ENCODE measurements at places on chromosomes 12 and 14.

DNA sequence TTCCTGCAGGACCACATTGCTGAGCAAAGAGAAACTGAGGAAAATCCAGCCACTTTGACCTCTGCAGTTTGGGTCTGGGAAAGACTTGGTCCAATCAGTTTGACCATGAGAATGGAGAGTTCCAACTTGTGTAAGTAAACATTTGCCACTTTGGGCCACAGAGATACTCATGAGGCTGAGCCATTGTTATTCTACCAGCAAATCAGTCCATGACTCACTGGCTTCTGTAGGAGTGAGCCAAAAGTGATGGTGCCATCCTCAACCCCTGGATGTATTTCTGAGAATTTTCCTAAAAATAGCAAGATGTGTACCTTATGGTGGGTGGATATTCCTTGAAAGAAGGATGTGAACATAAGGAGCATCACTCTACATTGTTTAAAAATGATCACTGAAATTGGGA lies 192.9 kb upstream of the OR4E1 start:
- DNase-seq: no peak

- no peak for DNase-seq
Observed at GRCh38 chr12:11739980-11740577, 90.6 kb downstream of the ETV6 start.

- DNase-seq: no peak
Observed at GRCh38 chr12:13727707-13728195, 253.7 kb downstream of the GRIN2B start.

- DNase-seq: no peak
Observed at GRCh38 chr14:67411370-67411769, 595 bp downstream of the PLEK2 start.

GRCh38 chr12:82833481-82833880 lies 146.8 kb downstream of the TMTC2 start:
- no peak for DNase-seq

- no peak for DNase-seq
Observed at GRCh38 chr12:104486943-104487819, 30.4 kb downstream of the CHST11 start.

GRCh38 chr12:25816637-25817036 lies 141.8 kb upstream of the RASSF8 start:
- DNase-seq: no peak

GRCh38 chr14:61147831-61148549 lies 133.1 kb downstream of the TMEM30B start:
- no peak for DNase-seq

GRCh38 chr14:81144824-81145603 lies 75.7 kb downstream of the GTF2A1 start:
- DNase-seq: no peak

DNA sequence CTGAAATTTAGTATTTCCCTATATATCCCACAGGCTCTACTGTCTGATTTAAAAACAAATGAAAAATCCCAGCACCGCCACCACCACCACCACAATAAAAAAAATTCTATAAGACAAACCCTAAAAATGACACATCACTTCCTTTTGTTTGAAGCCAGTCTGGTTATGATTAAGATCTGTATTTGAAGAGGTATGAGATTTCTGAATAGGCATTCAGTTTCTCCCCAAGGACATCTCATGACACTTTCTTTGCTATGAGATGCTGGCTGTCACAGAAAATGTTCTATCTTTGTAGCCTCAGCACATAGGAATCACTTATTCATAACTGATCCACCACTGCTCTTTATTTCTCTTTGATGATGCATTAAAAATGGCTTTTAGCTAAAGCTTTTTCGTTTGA lies 1071.0 kb downstream of the SLC6A15 start:
- no peak for DNase-seq

DNA sequence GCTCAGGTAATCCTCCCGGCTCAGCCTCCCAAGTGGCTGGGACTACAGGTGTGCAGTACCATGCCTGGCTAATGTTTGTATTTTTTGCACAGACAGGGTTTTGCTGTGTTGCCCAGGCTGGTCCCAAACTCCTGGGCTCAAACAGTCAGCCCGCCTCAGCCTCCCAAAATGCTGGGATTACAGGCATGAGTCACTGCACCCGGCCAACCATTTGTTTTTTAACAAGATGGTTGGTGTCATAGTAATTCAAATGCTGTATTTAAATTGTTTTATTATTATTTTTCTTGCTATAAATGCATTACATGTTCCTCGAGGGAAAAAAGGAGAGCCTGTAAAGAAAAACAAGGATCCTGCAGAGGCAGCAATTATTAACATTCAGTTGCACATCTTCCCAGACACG lies 83.9 kb downstream of the EP400 start:
- no peak for DNase-seq

DNA sequence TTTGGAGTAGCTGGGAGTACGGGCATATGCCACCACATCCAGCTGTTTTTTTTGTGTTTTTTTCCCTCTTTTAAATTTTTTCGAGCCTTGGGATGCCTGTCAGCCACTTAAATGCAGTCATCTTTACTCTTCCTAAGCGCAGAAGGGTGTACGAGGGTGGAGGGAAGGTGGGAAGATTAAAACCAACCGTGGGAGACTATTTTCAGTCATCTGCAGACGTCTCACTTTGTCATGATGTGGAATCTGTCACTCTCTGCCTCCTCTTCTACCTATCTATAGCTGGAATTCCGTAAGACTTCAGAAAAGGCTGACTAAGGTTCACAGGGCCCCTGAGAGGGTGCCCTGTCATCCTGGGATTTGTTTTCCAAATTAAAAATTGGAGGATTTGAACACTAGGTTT lies 105.3 kb downstream of the SAMD4A start:
- no peak for DNase-seq

- no peak for DNase-seq
Observed at GRCh38 chr12:124422142-124422569, 127.3 kb downstream of the RFLNA start.

DNA sequence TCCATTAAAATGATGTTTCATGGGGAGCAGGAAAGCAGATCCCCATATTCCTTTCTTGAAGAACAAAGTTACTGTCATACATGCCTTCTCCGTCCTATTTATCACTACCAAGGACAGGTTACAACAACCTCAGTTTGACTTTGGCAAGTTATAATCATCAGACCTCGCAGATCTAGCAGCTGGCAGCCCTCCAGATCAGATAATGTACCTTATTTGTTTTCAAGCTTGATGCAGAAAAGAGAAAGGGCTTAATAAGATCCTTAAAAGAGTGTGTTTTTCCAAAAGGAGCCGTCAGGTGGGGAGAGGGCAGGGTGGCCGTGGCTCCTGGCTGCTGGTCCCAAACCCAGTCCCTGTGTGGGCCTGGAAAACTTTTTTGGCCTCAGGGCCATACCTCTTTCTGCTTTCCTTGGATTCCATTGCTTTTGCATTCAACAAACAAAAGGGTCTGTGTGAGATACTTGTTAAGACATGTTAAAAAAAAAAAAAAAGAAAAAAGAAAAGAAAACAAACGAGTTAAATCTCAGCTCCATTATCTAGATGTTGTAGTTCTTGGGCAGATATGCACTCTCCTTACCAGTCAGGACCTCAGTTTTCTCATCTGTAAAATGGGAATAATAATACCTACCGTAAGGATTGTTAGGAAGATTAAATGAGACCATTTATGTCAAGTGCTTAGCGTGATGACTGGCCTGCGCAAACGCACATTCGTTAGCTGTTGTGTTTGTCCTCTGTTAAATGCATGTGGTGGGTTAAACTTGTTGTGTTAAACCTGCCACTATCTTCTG lies 64.6 kb downstream of the B4GALNT3 start:
- DNase-seq: no peak

GRCh38 chr12:129241852-129242251 lies 388.6 kb downstream of the GLT1D1 start:
- DNase-seq: no peak

- DNase-seq: no peak
Observed at GRCh38 chr14:100621806-100622205, 34.6 kb upstream of the BEGAIN start.

- no peak for DNase-seq
Observed at GRCh38 chr14:99249389-99249788, 22.6 kb downstream of the BCL11B start.

DNA sequence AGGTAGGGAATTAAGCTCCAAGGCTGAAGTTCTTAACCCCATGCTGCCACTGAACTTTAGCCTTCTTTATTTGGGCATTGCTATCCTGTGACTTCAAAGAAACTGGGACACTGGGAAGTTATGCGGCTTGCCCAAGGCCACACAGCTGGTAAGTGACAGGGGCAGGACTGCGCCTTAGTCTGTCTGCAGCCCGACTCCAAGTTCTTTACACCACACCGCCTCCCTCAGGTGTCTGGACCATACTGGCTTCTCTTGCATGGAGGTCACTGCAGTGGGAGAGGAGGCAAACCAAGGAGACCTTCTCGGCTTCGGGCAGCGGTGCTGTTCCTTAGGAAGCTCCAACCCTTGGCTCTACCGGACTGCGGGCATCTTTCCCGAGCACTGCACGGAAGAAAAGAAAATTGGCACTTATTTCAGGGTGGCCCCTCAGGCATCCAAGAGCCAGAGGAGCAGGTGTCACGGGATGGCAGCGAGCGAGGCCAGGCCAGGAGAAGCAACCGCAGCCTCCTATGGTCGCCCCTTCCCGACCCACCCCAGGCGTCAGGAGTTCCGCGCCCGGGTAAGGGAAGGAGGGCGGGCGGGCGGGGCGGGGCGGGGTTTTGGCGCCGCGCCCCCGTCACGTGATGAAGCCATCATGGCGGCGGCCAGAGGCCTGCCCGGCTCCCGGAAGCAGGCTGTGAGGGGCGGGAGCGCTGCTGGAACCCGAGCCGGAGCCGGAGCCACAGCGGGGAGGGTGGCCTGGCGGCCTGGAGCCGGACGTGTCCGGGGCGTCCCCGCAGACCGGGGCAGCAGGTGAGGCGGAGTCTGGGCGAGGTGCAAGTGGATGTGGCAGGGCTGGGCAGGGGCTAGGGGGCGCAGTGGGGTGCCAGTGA lies 16.4 kb upstream of the ESPL1 start:
- peak; percentile 64 for DNase-seq

GRCh38 chr14:74221741-74222140 lies 17.5 kb upstream of the VSX2 start:
- DNase-seq: no peak

DNA sequence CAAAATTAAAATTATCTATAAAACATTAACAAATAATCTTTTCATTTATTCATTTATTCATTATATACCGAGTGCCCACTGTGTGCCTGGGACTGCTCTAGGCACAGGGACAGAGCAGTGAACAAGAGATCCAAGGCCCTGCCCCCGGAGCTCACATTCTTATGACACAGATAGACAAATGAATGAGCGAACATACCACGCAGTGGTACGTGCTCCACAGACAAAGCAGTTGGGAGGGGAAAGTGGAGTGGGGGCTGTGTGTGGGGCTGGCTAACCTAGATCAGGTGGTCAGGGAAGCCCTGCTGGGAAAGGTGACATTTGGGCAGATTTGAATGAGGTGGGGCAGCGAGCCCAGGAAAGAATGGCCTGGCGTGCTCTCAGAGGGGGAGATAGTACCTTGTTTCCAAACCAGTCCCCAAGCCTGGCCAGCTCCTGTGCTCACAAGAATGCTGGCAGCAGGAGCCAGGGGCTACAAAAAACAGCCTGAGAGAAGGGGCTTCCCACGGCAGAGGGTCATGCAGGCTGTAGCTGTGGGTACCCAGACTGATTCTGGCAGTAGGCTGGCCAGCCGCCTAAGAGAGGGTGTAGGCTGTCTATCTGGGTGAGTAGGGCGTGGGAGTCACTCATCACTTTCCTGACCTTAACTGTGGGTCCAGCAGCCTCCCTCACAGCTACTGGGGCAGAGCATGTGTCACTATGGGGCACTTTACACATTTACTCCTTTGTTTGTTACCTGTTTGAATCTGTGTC lies 57.8 kb upstream of the ACTN1 start:
- no peak for DNase-seq

DNA sequence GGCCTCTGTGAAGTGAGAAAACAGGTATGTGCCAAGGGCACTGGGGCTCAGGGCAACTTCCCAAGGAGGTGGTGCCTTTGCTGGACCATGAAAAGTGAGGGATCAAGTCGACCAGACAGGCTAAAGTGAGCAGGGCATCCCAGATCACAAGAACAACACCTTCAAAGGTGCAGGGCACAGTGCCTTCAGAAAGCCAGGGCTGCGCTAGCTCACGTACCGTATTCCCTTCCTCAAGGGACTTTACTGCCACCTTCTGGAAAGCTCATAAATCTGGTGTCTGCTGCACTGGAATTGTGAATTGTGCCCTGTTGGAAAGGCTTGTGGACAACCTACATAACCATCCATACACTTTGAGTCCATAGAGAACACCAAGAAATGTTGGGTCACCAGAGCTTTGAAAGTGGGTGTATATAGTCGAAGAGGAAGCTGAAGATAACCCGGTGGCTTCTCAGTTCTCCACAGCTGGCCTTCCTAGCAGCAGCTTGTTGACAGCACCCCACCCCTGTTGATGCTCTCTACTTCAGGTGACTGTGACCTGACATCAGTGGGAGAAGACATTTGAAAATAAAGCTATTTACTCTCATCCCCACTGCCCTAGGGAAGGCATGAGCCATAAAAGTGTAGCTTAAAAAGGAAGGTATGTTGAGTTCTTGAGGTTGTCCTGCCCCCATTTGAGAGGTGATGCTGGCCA lies 24.5 kb downstream of the FIGNL2 start:
- DNase-seq: no peak

All from T-helper 9 cell (primary cell).